ENCODE measurements at places on chromosomes 1 and 21. TPM values are rescaled to one million over a fixed set of nuclear protein-coding genes. Genes with fewer than 3 reads are reported as not detected.

DNA sequence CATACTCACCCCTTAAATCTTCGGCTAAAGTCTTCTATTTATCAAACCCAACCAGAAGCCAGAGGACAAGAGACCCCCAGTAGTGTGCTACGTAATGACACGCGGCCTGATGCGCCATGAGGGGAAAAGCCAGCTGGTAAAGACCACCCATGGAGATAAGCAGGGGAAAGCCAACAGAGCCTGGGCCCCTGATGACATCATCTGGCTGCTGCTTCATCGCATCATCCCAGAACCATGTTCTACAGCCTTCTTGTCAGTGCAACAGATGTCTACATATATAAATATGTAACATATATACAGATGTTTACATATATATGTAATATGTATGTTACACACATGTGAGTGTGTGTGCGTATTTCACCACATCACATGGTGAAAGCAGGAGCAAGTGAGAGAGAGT is 81.7 kb upstream of the VANGL1 start:
- H3K36me3 ChIP-seq, result no peaks in the 10 kb centered on the region
- no peak overlapping the region for H3K4me3 ChIP-seq
- peaks cover 34% of the 10 kb centered on the region for H3K27me3 ChIP-seq
- no peaks in the 10 kb centered on the region for H3K4me1 ChIP-seq
- no peak overlapping the region for H3K27ac ChIP-seq
- no peak for DNase-seq

SLC25A34 gene
- total RNA-seq, result 3.0 TPM

LMX1A gene
- total RNA-seq, result not detected

MARK1 gene
- total RNA-seq, result 0.05 TPM

- DNase-seq, result no peak
- H3K4me1 ChIP-seq, result no peaks in the 10 kb centered on the region
- peak overlapping the region; percentile 13 for H3K4me3 ChIP-seq
- H3K27ac ChIP-seq, result peak overlapping the region; percentile 12
- no peaks in the 10 kb centered on the region for H3K36me3 ChIP-seq
Observed at GRCh38 chr1:157696966-157697628, 3.5 kb downstream of the FCRL3 start.

CFHR2 gene
- not detected for total RNA-seq

SERTAD4 gene
- not detected for total RNA-seq
